ENCODE measurements at places on chromosomes 6 and 20.

GRCh38 chr6:151661928-151662327 lies 145.6 kb upstream of the ESR1 start:
- no peak for DNase-seq

- no peak for DNase-seq
These were observed 44.0 kb downstream of the UST start for GRCh38 chr6:148790817-148791216.

GRCh38 chr20:62774762-62775161 lies 21.5 kb upstream of the MRGBP start:
- DNase-seq = no peak

DNA sequence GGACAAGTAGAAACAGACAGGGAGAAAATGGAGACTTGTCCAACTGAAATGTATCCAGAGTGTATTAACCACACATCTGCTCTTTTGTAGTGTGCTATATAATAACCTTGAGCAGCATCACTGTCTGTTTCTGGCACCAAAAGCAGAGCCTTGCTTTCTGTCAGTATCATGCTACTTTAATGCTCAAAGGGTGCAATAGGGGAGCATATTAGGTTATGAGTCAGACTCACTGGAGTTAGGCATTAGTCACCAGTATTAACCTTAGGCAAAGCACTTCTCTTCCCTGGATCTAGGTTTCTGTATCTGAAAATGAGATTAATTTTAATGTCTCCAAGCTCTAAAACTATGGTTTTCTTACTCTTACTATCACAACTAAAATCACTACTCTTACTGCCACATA lies 280.1 kb downstream of the TFAP2B start:
- DNase-seq = no peak

DNA sequence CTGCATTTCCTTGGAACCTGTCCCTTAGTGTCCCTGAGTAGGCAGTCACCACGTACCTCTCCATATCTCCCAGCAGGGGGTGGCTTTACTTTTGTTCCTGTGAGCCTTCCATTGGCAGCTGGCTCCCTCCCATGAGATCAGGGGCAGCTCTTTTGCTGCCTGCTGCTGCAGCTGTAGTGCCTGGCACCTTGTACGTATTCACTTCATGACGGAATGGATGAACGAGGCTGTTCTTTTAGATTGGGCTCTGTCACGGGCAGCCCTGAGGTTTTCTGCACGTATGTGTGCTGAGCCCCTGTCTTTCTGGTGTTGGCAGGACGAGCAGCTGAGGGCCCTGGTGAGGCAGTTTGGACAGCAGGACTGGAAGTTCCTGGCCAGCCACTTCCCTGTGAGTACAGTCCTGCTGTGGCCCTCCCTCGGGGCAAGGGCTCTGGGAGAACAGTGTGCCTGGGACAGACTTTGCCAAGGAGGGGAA lies 14.6 kb downstream of the MYBL2 start:
- DNase-seq = no peak

GRCh38 chr6:2353412-2354137 lies 108.2 kb upstream of the GMDS start:
- DNase-seq = peak; percentile 32

DNA sequence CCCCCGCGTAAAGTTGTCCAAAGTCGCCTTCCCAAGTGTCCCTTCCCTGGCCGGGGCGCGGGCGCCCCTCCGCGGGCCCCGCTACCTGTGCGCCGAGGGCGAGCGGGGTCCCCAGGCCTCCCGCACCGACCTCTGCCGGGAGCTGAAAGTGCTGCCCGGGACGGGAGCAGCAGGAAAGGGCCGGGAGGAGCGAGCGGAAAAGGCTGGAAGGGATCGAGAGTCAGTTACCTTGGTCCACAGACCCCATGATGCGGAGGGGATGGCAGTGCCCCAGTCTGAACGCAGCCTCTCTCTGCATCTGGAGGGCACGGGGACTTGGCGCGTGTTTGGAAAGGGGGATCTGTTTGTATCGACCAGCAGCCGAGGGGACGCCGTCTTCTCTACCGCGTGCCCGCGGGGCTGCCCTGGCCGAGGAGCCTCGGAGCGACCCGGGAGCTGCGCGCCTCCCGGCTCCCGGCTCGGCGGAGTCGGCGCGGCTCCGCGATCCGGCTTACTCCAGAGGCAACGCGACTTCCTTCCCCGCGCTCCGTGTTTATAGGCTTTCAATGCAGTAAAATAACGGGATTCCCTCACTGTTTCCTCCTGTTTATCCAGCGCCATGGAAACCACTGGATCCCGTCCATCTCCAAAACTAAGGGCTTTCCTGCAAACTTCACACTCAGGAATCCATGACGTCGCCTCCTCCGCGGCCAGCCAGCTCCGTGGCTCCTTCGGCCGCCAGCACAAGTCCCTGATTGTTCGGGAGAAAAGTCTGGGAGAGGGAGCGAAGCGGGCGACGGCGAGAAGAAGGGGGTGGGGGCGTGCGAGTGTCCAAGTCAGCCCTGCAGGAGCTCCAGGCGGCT lies 20.0 kb upstream of the NFATC2 start:
- DNase-seq = peak; percentile 1

DNA sequence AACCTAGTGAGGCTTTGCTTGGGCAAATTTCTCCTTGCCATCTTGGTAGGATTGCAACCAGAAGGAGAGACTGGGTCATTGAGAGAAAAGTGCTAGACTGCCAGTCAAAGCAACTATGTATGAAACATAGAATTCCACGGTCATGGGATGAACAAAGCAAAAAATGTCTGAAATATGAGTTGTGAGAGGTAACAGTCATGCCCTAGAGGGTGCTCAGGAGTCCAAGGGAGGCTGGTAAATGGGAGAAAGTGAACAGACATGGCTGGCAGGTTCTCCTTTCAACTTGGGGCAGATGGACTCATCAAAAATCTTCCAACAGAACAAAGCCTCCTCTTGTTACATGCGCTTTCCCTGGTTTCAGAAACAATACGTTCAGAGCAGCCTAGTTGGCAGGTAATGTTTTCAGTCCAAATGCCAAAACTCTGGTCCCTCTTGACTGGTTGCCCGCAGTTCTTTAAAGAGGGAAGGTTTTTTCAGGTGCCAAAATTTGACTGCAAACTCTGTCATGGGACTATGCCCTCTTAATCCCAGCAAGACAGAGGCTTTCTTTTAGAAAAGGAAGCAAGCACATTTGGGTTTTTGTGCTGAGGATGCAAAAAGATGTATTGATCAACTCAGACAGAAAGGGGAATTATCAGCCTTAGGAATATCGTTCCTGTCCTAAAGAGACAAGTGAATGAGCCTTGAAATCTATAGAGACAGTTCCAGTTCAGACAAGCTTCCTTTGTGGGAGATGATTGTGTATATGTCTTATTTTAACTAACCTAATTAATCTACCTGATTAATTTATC lies 68.5 kb upstream of the SASH1 start:
- DNase-seq = no peak

DNA sequence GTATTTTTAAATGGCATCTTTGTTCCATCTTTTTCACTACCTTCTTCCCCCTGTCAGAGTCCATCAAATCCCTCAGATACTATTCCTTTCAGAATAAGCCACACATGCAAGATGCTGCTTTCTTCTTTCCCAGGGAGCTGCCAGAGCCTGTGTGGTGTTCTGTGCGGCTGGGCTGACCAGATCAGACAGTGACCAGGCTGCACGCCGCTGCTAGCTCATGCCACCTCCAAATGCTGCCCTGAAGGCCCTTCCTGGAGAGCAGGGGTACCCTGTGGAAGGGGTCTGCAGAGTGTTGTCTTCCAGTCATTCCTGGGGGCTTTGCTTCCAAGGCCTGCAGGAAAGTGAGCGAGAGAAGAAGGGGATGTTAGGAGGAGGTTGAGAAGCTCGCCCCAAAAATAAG lies 179.1 kb upstream of the SUPT3H start:
- DNase-seq = no peak

DNA sequence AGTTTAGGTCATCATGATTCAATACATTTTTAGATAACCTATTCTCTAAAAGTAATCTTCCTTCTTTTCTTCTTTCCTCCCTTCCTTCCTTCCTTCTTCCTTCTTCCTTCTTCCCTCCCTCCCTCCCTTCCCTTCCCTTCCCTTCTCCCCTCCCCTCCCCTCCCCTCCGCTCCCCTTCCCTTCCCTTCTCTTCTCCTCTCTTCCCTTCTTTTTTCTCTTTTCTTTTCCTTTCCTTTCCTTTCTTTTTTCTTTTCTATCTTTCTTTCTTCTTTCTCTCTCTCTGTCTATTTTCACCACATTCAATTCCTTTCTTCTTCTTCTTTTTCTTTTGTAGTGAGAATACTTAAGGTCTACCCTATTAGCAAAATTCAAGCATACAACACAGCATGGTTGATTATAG lies 17.3 kb upstream of the RHAG start:
- no peak for DNase-seq

DNA sequence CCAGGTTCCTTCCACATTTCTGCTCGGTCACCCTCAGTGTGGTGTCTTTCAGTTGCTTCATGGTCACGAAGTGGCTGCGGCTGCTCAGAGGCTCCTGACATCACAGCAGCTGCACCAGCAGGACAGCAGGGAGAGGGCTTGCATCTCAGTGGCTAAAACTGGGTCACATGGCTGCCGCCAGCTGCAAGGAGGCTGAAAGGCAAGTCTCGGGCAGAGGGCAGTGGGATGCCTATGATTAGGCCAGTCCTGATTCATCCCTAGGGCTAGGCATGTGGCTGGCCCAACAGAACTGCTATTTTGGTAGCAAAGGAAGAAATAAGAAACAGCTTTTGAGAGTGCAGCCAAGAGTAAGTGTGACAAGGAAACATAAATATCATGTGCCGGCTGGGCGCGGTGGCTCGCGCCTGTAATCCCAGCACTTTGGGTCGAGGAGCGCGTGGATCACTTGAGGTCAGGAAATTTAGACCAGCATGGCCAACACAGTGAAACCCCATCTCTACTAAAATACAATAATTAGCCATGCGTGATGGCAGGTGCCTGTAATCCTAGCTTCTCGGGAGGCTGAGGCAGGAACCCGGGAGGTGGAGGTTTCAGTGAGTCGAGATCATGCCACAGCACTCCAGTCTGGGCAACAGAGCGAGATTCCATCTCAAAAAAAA lies 46.6 kb downstream of the RBM38 start:
- no peak for DNase-seq

DNA sequence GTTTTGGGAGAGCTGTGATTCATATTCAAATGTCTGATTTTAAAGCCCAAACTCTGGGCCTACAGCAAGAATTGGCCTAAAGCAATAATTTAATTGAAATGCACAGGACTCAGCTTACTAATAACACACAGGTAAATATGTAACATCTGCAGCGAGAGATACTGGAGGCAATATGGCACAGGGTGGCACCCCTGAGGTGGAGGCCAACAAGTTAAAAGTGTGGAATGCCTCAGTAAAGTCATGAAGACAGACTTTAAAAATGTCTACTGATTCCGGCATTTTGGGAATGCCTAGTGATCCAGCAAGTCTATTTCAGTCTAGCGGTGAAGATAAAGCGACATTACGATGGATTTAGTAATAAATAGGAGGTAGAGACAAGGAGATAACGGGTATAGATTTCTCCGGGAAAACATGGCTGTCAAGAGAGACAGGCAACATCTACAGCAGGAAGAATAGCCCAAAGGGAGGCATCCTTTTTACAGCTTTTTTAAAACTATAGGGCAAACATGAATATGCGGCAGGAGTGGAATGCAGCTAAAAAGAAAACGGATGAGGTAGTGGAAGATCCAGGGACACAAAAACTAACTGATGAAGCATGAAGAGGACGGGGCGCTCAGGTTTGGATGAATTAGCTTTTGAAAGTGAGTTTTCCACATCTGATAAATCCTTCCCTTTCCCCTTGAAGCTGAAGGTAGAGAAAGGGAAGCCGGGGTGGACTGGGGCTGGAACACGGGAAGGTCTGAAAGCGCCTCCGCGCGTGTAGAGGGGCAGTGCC lies 1.2 kb downstream of the NANP start:
- no peak for DNase-seq

DNA sequence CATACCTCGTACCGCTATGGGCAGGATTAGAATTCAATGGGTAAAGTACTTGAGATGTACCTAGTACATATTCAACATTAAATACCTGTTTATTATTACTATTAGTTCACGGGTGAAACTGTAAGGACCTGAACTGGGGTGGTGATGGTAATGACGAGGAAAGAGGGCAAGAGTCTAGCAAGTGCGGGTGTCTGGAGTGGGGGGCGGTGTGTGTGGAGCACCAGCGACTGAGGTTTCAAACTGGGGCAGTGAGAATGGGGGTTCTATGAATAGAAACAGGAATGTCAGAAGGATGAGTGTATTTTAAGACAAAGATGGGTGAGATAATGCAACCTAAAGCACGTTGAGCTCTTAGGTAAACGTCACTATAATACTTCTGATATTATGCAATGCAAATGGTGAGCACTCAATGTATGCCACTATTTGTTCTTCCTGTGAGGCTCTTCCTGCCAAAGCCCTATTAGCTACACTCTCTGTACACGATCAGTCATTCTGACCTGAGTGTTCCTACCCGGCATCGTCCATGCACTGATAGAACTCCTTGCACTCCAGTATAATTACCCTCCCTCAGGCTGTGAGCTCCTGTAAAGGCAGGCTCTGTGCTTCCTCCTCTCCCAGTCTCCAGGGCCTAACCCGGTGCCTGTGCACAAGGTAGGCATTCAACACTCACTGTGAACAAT lies 55.0 kb downstream of the ALDH5A1 start:
- no peak for DNase-seq

GRCh38 chr6:1615151-1615852 lies 5.6 kb downstream of the FOXC1 start:
- DNase-seq = no peak

GRCh38 chr20:61810738-61811135 lies 254.9 kb downstream of the TAF4 start:
- no peak for DNase-seq

GRCh38 chr20:53658973-53659372 lies 65.3 kb upstream of the ZNF217 start:
- no peak for DNase-seq

DNA sequence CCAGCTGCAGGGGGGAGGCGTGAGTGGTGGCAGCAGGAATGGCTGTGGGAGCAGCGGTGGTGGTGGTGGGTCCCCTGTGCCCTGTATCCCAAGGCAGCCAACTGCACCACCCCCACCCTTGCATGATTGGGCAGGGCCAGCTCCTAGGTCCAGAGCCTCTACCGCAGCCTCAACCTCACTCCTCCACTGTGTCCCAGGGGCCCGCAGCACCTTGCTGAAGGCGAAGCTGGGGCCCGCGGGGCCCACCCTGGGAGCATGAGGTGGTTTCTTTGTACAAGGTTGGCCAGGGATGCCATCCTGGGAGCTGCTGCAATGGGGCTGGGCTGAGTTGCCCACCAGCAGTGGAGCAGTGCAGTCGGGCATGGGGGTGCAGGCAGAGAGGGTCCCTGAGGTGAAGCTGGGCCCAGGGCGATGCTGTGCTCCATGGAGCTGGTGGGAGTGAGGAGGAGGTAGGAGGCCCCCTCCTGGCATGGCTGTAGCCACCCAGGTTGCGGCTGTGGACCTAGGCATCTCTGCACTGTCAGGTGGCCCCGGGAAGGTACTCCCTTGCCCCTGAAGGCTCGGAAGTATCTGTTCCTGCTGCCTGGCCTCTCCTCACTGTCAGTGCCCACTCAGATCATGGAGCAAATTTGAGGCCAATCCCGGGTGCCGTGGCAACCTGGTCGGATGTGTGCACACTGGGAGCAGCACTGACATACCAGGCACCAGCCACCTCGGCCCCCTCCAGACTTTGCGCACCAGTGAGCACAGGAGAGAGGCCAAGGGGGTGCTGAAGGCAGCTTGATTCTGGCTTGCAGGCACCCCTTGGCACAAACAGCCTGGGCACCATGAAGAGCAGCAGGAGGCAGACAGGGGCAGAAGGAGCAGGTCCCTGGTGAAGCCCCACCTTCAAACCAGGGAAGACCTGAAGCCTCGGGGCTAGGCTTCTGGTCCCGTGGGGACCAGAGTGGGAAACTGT lies 60.2 kb upstream of the L3MBTL3 start:
- DNase-seq = no peak
